GM06990 (cell line): ENCODE measurements at places on chromosomes 16 and 17.
A peak's percentile ranks its signal among the peaks of the same experiment; 100 is the strongest.

- DNase-seq, result no peak
Observed at GRCh38 chr16:442976-443375, 17.5 kb downstream of the RAB11FIP3 start.

GRCh38 chr17:80886641-80887573 lies 104.7 kb upstream of the CHMP6 start:
- no peak for DNase-seq

GRCh38 chr16:50999181-50999580 lies 151.9 kb downstream of the SALL1 start:
- DNase-seq, result no peak

- no peak for DNase-seq
Observed at GRCh38 chr17:28039251-28039650, 3.2 kb upstream of the NLK start.

GRCh38 chr16:57118461-57119084 lies 26.2 kb downstream of the CPNE2 start:
- no peak for DNase-seq

DNA sequence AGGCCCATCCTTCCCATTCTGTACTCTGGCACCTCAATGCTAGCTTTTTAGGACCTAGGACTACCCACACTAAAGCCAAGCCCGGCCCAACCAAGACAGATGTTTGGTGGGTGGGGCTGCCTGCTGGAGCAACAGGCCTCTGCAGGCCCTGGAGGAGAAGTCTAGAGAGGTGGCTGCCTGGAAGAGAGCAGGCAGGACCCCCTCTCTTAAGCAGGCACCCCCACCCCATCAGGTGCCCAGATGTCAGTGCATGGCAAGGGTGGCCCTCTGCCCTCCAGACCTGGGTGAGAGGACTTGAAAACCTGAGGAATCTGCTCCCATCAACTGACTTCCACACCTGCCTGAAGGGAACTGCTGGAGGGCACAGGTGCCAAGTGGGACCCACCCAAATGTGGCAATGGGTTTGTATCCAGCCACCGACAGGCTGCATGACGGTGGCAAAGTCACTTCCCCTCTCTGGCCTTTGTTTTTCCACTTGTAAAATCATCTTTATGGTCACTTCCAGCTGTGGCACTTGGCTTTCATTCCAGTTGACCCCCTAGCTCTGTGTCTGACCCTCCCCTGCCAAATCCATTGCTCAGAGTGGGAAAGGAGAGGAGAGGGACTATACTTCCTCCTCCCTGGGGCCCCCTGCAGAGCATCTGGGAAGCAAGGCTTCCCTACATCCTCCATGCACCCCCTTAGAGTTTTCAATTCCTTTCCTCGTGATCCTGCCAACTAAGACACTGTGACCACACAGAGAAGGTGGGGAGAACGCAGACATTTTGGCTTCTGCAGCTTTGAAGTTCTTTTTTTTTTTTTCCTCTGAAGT lies 1.7 kb upstream of the STAT5A start:
- no peak for DNase-seq

DNA sequence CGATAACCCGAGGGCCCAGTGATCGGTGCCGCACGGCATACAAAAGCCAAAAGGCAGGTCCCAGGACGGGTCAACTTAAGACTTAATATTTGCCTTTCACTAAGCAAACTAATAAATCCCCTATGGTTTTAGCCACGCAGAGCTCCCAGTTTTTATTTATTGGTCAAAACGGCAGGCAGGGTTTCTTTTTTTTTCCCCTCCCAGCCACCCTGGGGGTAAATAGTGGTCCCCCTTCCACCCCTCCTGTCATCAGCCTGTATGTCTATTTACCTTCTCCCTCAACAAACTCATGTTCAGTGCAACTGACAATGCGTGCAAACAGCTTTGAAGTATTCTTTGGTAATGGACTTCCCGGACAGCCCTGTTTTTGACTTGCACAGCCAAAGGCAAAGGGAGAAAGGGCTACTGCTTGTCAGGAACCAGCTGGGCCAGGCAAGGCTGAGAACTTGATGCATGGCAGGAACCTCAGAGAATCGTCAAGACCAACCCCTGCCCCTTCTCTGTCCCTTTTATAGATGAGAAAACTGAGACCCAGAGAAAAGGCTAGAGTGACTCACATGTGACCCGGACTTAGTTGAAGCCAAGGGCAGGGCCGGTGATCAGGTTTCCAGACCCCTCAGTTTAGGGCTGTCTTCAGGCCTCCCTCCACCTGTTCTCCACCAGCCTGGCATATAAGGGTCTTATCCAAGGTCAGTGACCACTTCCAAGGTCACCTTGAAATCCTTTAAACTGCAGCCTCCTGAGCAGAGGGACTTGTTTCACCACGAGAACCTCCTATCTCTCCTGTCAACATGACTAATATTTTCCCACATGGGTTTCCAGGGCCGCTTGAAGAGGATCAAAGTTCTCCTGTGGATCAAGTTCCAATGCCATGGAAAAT lies 279.0 kb downstream of the SOX9 start:
- no peak for DNase-seq

GRCh38 chr17:8892338-8892690 lies 24.8 kb upstream of the PIK3R6 start:
- peak; percentile 85 for DNase-seq

GRCh38 chr16:24525970-24526559 lies 13.3 kb upstream of the RBBP6 start:
- DNase-seq, result no peak

DNA sequence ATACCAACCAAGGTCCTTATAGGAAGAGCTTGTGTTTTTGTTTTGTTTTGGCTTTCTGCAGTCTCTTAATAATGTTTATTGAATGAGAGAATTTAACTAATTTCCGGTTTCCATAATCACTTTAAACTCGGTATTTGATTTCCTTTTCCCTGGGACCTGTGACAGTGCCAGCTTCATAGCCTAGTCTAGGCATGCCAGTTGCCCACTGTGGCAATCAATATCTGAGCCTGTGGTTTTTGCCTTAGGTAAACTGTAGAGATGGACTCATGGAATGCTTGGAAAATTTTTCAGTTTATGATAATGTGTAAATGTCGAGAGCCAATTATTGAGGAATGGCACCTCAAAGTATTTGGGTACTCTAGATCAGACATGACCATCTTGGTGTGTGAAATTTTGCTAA lies 78.2 kb downstream of the FTO start:
- DNase-seq, result no peak

- DNase-seq, result no peak
Observed at GRCh38 chr16:58809213-58809612, 75.1 kb upstream of the GOT2 start.

- no peak for DNase-seq
Observed at GRCh38 chr16:79532273-79532672, 68.3 kb downstream of the MAF start.

- DNase-seq, result no peak
Observed at GRCh38 chr17:40611840-40612474, 35.7 kb downstream of the SMARCE1 start.

- no peak for DNase-seq
Observed at GRCh38 chr16:67386861-67387455, 6.3 kb downstream of the TPPP3 start.

- no peak for DNase-seq
Observed at GRCh38 chr17:28755486-28755885, 11.7 kb downstream of the TRAF4 start.

DNA sequence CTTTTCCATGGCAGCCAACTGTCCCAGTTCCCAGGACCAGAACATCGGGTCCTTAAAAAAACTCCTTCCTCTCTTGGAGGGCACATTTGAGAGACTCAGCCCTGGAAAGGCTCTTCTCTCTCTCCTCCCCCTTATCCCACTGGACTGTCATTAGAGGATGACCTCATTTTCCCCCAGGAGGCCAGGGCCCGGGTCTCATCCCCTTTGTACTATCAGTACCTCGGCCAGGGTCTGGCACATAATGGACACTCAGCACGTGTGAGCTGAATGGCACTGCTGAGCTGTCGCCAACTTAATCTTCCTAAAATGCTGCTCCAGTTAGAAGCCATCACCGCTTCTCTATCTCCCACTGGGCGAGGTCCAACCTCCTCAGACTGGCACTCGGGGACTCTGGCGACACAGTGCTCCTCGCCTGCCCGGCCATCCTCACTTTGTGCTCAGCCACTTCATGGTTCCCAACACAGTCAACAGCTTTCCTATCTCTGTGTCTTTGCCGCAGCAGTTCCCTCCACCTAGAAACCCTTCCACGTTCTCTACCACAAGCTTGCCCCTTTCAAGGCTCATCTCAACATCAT lies 3.6 kb upstream of the RHBDL3 start:
- DNase-seq, result no peak

DNA sequence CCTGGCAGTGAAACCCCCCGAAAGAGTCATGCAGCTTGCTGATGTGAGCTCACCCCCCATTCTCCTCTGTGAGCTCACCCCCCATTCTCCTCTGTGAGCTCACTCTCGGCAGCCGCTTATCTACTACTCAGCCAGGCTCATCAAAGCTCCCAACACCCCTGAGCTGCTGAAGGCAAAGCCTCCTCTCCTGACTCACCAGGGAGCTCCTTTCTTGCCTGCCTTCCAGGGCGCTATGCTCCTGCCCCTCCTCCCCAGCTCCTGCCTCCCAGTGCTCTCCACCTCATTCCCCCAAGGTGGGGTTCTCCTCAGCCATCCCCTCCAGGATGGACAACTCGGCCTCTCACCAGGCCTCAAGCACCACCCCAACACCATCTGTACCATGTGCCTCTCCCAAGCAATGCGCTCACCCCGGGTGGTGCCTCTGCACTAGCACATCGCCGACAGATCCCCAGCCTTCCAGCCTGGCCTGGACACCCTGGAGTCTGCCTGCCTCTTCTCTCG lies 27.7 kb upstream of the FAAP100 start:
- no peak for DNase-seq

- DNase-seq, result no peak
Observed at GRCh38 chr17:37079735-37080134, 131.0 kb downstream of the AATF start.

DNA sequence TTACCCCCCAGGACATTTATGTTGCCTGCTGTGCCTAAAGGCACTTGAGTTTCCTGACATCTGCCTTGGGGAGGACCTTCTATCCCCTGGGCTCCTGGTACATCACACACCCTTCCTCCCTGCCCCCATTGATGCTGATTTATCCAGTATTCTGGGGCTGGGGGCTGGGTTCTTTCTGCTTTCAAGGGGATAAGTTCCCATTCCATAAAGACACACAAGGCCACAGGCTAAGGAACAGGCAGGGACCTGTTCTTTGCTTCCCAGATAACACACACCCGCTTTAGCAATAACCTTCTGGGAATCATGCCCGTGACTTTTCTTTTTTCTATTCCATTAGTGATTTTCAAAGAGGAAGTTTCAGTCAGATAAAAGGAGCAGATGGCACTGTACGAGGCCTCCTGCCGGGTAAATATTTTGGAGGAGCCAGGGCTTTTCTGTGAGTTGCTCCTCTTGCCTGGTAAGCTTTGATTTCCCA lies 30.6 kb downstream of the CHD9 start:
- DNase-seq, result no peak

GRCh38 chr16:49700251-49701064 lies 155.5 kb downstream of the ZNF423 start:
- no peak for DNase-seq

DNA sequence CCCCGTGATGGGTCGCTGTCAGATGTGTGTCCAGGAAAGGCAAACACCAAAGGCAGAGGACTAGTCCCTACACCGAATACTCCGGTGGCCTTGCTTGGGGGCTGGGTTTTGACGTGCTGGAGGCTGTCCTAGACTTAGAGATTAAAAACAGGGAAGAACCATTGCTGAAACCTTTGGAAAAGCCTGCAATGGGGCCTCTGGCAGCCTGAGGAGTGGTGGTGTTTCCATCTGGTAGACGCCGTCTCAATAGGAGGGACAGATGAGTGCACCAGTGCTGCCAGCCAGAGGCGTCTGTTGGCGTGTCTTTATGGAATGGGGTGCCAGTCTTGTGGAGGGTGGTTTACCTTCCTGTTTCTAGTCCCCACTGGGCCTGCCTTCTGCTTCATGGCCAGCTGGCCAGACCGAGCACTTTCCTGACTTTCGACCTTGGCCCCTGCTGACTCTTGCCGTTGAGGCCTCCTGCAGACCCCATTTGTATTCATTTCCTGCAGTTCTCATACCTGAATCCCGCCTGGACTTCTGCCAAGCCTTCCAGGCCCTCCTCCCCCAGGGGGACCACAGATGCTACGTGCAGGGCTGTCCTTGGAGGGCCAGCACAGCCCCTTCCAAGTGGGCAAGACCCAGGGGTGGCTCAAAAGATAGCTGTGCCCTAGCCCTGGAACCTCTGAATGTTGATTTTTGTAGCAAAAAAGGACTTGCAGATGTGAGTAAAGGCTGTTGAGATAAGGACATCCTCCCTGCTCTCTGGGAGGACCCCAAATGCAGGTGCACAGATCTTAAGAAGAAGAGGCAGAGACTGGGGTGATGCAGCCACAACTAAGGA lies 1.9 kb upstream of the DNASE1 start:
- no peak for DNase-seq

DNA sequence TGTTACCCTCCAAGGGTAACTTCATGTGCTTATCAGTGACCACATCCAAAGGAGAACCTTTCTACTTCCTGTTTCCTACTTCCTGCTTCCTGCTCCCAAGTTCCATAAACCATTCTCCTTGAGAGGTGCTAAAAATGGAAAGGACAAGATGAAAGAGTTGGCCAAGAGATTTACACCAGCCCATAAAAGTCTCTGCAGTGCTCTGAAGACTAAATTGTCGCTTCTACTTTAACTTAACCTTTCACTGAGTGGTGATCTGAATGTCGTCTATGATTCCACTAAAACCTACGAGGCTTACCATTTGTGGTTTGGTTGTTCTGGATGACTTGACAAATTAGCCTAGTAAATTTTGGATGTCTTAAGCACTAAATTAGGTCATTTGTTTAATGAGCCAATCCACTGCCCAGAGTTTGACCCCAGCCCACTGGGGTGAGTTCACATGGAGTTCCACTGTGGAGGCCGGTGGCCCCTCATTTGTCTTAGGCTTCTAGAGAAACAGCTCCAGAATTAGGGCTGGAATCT lies 333.1 kb downstream of the FOXL1 start:
- no peak for DNase-seq

- no peak for DNase-seq
Observed at GRCh38 chr16:24855678-24856077, 9.9 kb downstream of the SLC5A11 start.

GRCh38 chr17:72853440-72854415 lies 238.8 kb downstream of the SLC39A11 start:
- DNase-seq, result no peak

- DNase-seq, result no peak
Observed at GRCh38 chr17:35188111-35188510, 6.1 kb downstream of the SLC35G3 start.

- no peak for DNase-seq
Observed at GRCh38 chr17:34586346-34586846, 7.0 kb downstream of the TMEM132E start.

- DNase-seq, result peak; percentile 49
Observed at GRCh38 chr17:37826497-37827430, 81.9 kb upstream of the HNF1B start.

- DNase-seq, result no peak
Observed at GRCh38 chr17:38706505-38707216, 1.6 kb downstream of the MLLT6 start.
